ENCODE measurements at places on chromosomes 1 and 21.
A peak's percentile ranks its signal among the peaks of the same experiment; 100 is the strongest.

- no peak for DNase-seq
Observed at GRCh38 chr1:50251702-50252101, 143.0 kb downstream of the ELAVL4 start.

DNA sequence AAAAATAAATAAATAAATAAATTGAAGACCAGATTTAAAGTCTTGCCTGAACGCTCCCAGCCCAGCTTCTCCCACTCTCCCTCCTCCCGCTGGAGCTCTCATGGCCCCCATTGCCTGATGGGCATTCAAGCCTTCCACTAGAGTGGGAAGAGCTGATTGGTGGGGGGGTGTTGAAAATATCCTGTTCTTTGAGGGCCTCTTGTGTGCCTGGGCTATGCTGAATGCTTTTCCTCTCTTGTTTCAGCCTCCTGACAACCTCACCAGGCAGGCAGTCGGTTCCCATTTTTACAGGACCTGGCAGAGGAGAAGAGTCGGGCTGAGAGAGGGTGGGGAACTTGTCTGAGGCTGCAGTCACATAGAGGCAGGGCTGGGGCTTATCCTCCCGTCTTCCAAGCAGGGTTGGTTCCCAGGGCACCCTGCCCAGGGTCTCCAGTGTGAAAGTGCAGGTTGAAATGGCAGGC lies 59.2 kb upstream of the SSBP3 start:
- DNase-seq, result no peak

DNA sequence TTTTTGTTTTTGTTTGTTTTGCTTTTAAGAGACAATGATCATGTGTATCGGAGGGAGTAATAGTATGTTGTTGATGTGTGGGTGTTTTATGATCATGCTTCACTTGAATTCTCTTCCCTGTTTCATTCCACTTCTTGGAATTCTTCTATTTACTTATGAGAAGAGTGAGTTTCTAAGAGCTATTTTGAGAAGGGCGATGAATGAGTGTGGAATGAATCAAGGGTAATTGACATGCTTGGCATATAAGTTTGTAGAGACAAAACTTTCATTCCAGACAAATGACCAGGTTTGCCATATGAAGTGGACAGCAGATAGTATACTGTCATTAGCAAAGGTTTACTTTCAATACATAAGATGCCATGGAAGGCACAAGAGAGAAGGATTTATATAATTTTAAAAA lies 42.3 kb upstream of the PDC start:
- DNase-seq, result no peak

- DNase-seq, result no peak
Observed at GRCh38 chr1:66327588-66327987, 206.4 kb upstream of the SGIP1 start.

DNA sequence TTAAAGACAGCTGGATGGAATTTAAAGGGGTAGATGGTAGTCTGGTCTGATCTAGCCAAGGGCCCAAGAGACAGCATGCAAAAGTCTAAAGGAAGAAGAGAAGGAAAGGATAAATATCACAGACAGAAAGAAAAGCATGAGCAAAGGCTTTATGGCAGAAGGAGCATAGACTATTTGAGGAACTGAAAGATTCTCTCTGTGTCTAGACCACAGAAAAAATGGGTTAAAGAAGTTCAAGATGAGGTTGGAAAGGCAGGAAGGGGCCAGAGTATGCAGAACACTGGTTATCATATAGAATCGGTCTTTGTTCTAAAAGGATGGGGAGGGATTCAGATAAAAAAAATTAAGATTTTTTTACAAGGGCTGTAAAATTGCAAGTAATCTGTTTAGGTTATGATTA lies 136.8 kb upstream of the SGIP1 start:
- DNase-seq, result no peak

GRCh38 chr1:223000632-223001031 lies 142.4 kb downstream of the TLR5 start:
- DNase-seq, result no peak

GRCh38 chr1:11693024-11693590 lies 1.6 kb downstream of the DRAXIN start:
- DNase-seq, result peak; percentile 19

- no peak for DNase-seq
Observed at GRCh38 chr1:213727853-213728592, 259.8 kb upstream of the PROX1 start.

All from activated T-cell treated with anti-CD3 and anti-CD28 coated beads for 24 hours (primary cell).